ENCODE measurements at places on chromosomes 11 and 22.

- no peak for DNase-seq
Observed at GRCh38 chr22:31102441-31103081, 4.8 kb downstream of the SELENOM start.

DNA sequence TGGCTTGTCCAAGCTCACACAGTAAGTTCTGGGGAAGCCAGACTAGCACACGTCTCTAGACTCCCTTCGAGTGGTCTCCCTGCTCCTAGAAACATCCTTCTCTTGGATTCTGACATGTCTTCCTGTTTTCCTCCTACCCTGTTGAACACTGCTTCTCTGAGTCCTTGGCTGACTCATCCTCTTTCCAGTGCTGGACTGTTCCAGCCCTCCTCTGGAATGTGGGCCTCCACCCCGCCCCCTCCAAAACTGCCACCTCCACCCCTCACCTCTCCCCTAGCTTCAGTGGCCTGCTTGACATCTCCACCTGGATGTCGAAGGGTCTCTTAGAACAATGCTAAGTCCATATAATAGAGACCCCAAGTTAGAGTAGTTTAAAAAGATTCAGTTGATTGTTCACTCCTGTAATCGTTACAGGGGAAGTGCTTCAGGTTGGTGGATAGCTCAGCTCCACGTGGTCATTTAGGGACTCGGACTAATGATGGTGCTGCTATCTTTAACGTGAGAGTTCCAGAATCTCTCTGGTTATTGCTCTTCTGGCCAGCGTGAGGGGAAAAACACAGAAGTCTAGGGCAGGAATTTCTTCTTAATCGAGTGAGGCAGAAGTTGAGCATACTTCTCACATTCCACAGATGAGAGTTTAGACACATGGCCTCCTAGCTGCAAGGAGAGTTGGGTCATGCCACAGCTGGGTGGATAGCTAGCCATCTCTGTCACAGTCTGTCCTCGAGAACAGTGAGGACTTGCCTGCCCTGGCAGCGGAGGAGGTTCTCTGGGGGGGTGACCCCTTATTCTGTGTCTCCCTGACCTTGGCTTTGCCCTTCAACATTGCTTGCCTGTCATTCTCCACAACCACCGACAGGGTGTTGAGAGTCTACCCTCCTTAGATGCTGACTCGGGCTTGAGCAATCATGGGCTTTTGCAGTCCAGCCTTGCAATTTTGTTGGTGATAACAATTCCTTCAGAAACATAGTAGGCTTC is 4.7 kb upstream of the C11orf96 start:
- DNase-seq, result no peak

DNA sequence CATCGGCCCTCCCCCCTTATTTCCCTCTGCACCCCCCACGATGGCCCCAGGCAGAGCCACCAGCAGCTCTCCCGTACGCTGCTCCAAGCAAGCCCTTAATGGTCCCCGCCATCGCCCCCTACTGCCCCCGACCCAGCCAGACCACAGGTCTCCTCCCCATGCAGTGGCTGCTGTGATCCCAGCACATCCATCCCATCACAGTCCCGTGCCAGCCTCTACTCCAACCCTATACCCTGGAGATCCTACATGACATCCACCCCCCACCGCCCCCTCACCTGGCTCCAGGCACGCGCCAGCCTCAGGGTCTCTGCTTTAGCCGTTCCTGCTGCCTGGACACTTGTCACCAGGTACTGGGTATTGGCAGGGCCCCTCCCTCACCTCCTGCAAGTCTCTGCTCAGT is 85.8 kb upstream of the RTL6 start:
- DNase-seq, result no peak

GRCh38 chr22:41825376-41825775 is 7.5 kb upstream of the SREBF2 start:
- DNase-seq, result no peak

- no peak for DNase-seq
Observed at GRCh38 chr11:73047773-73048371, 94.2 kb downstream of the FCHSD2 start.

DNA sequence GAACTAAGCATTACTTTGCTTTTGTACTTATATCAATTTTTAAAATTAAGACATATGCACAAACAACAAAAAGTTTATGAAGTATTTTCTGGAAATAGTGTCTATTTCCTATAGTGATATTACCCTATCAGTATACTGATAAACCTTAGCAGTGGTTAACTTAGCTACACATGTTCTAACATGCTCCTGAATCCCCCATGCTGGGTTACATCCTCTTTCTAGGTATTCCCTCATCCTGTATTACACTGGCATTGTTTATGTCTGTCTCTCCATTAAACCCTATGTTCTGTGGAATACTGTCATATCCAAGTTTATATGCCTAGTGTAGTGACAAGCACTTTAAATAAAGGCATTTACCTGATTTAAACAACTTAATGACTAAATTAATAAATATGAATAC is 1.8 kb upstream of the FAR1 start:
- DNase-seq, result no peak

Data from activated CD4-positive, alpha-beta T cell treated with anti-CD3 and anti-CD28 coated beads, Interleukin-2, amount 10 ng/mL, durations not matched to agents 24 days and 14 days (primary cell).